Esophagus squamous epithelium (tissue), 5 donors: ENCODE measurements at places on chromosomes 5 and 9. TPM values are rescaled to one million over a fixed set of nuclear protein-coding genes. Genes with fewer than 3 reads are reported as not detected.

DNA sequence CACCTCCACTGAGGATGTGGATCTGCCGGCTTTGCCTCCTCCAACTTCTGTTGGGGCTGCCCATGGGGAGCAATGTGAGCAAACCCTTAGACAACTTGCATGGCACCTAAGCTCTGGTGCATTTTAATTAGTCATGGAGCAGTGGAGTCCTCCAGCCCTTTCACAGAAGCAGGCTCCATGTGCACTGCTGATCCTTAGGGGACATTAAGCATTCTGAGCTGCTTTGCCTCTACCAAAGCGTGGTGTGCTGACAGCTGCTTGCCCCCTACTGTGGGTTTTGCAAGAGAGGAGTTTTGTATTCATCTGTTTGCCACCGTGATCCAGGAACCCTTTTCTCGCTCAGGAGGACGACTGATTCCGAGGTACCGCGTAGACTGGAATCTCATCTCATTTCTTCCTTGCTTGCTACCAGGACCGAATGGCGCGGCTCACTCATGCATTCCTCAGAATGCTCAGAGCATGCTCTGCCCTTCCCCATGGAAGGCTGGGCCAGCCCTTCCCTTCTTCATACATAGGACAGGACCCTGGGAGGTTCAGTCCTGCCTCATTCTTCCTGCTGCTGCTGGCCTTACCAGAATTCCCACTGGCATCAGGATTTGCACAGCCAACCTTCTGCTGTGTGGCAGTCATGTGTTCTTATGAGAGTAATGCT, 432.5 kb downstream of the GADD45G start:
- H3K4me3 ChIP-seq = no peak overlapping the region
- no peaks in the 10 kb centered on the region for H3K27me3 ChIP-seq
- H3K4me1 ChIP-seq = no peaks in the 10 kb centered on the region
- H3K36me3 ChIP-seq = no peaks in the 10 kb centered on the region

DNA sequence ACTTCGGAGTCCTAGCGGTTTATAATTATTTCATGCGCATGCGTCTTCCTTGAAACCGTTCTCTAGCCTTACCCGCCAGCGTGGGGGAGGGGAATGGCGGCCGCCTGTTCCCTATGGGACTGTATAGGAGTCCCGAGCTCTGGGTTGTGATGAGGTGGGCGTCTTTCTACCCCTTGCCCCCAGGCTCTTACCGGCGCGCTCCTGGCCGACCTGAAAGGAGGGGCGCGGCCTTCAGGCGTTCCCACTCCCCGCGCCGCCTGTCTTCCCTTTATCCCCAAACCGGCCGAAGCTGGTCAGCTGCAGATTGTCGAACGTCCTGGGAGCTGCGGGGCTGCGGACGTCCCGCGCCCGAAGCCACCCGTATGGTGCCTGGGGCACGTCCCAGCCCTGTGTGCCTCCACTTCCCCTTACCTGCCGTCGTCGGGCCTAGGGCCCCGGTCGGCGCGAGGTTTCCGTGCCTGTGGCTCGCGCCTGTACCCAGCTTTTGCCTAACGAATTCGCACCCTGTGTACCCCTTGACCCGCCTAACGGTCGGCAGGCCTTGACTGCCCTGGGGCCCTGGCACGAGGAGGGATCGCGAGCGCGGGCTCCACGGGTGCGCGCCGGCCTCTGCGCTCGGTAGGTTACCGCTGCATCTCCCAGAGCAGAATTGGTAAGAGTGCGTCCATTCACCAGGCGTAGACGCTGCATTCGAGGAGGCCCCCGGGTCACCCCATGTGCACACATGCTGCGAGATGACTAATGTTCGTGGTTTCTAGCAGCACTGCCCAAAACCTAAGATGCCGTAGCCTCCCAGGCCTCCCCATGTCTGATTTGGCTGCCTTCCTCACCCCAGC, 653 bp upstream of the HNRNPH1 start:
- H3K27me3 ChIP-seq = no peaks in the 10 kb centered on the region
- DNase-seq = no peak
- H3K4me1 ChIP-seq = peaks cover 26% of the 10 kb centered on the region

DNA sequence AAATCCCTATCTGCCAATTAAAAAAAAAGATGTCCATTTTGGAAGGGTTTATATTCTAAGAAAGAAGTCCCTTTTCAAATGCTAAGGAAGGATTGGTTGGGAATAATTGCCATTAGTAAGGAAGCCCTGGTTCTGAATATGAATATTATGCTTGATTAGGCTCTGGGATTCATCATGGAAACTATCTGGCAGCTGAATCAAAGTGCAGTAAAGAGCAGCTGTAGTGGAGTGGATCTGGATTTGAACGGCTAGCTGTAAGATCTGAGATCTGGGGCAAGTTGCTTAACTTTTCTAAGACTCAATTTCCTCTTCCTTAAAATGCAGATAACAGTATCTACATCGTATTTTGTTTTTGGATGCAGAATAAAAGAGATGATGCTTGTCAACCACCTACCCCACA, 10.5 kb downstream of the IL12B start:
- no peak overlapping the region for H3K4me3 ChIP-seq
- DNase-seq = no peak
- H3K4me1 ChIP-seq = no peaks in the 10 kb centered on the region
- no peaks in the 10 kb centered on the region for H3K36me3 ChIP-seq
- no peak overlapping the region for H3K27ac ChIP-seq

- no peak overlapping the region for H3K27ac ChIP-seq
- no peaks in the 10 kb centered on the region for H3K27me3 ChIP-seq
- H3K36me3 ChIP-seq = no peaks in the 10 kb centered on the region
- DNase-seq = no peak
- no peaks in the 10 kb centered on the region for H3K4me1 ChIP-seq
- no peak overlapping the region for H3K4me3 ChIP-seq
These were observed 351.3 kb downstream of the DRD1 start for GRCh38 chr5:175092691-175093090.

GRCh38 chr9:133527444-133527920, 2.7 kb upstream of the MYMK start:
- peaks cover 37% of the 10 kb centered on the region for H3K4me1 ChIP-seq
- no peaks in the 10 kb centered on the region for H3K36me3 ChIP-seq
- H3K27me3 ChIP-seq = no peaks in the 10 kb centered on the region
- H3K27ac ChIP-seq = no peak overlapping the region

GRCh38 chr9:35814106-35814840, 569 bp downstream of the HINT2 start:
- peak overlapping the region; percentile 98 for H3K27ac ChIP-seq
- peak overlapping the region; percentile 78 for H3K4me3 ChIP-seq
- H3K36me3 ChIP-seq = no peaks in the 10 kb centered on the region
- H3K4me1 ChIP-seq = peaks cover 11% of the 10 kb centered on the region

DNA sequence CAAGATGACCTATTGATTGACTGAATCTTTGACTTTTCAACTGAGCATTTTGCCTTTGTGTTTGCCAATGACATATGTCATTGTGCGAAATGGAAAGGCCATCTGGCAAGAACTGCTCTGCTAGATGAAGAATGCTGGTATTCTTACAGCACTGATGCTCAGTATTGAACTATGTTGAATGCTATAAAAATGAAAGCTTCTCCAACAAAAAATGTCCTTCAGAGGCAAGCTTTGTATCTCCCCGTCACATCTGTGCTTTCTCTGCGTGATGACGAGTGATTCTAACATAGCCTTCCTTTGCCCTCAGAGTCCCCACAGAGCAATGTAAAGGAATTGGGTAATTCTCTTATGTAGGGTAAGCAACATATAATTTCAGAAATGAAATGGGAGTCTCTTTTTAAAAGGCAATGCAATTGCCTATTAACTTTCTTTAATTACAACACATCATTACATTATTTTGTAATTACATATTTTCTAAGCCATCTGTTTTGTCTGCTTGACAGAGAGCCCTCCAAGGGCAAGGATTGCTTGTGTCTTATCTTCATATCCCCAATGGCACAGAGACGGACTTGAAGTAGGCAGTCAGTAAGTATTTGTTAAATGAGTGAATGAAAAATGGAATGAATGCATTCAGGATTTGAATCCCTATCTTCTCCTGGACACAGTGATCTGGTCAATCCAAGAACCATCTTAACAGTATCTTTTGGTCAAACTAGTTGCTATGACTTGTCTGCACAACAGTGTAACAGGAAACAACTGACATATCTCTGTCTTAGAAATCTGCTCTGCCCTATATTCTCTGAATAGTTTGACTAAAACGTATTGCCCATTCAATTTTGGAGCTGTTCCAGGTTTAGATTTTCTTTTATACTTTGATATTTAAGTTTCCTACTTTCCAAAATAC, 46.1 kb downstream of the ENC1 start:
- no peak for DNase-seq
- no peaks in the 10 kb centered on the region for H3K4me1 ChIP-seq
- no peaks in the 10 kb centered on the region for H3K36me3 ChIP-seq
- H3K27ac ChIP-seq = no peak overlapping the region

Gene EGFL7
- 5.2 TPM for total RNA-seq

DNA sequence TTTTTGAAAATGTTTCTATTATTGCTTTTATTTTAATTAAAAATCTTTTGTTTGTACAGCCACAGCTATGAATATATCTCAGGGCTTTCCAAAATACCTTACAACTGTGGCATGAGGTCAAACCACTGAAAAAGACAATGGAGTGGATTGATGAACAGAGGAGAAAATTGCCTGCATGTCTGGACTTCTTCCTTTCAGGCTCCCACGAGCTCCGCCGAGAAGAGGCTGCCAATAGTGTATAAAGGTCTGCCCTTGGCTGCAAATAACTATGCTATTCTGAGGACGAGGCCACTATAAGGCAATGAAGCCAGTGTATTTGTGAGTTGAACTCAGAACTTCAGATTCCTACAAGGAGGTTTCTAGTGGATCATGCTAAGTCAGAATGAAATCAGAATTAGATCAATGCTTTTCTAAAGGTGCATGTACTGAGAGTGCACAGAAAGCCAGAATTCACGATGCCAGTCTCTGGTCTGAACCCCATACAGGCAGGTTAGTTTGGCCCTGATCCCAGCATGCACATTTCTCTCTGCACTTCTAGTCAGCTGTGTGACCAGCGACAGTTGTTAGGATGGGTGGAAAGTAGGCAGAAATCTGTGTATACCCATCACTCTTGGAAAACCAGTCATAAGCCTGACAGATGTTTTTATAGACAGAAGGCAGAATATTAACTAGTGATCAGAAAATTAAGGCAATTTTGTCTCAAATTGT, 42.7 kb upstream of the PLPP1 start:
- no peak overlapping the region for H3K4me3 ChIP-seq
- peaks cover 34% of the 10 kb centered on the region for H3K4me1 ChIP-seq
- DNase-seq = no peak
- no peaks in the 10 kb centered on the region for H3K27me3 ChIP-seq
- H3K36me3 ChIP-seq = no peaks in the 10 kb centered on the region

Gene WWC1
- 25.0 TPM for total RNA-seq

DNA sequence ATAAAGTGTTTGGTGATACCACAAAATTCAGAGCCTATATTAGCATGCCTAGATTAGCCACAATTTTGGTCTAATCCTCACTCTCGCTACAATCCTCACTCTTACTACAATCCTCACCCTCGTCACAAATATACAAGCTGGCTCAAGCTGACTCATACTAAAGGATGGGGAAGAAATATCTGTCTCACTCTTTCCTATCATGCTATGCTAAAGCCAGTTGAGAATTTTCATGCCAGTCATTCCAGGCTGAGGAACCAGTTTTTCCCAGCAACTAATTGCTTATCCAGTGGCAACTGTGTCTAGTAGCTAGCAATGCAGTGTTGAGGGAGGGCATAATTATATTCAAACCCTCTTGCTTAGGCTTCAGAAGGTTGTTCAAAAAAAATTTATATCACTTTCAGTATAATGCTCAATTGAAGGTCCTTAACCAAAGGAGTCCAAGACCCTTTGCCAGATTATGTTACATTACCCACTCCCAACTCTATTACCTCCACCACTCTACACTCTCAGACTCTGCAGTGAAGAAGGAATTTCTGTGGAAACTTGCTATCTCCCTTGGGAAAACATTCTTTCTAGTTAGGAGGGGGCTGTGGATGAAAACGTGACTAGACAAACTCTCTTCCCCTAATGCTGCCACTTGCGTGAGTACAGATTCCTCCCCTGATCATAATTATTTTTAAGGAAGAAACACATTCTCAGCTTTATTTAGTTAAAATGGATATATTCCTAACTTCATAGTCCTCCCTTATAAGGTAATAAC, 810.3 kb upstream of the ACO1 start:
- H3K4me3 ChIP-seq = no peak overlapping the region
- no peaks in the 10 kb centered on the region for H3K4me1 ChIP-seq
- no peaks in the 10 kb centered on the region for H3K27me3 ChIP-seq

Gene IFNA13
- not detected for total RNA-seq
